Tibial artery (tissue), 4 donors: ENCODE measurements at places on chromosomes 4 and X.

- no peak for DNase-seq
Observed at GRCh38 chr4:147326591-147326990, 154.3 kb upstream of the EDNRA start.

DNA sequence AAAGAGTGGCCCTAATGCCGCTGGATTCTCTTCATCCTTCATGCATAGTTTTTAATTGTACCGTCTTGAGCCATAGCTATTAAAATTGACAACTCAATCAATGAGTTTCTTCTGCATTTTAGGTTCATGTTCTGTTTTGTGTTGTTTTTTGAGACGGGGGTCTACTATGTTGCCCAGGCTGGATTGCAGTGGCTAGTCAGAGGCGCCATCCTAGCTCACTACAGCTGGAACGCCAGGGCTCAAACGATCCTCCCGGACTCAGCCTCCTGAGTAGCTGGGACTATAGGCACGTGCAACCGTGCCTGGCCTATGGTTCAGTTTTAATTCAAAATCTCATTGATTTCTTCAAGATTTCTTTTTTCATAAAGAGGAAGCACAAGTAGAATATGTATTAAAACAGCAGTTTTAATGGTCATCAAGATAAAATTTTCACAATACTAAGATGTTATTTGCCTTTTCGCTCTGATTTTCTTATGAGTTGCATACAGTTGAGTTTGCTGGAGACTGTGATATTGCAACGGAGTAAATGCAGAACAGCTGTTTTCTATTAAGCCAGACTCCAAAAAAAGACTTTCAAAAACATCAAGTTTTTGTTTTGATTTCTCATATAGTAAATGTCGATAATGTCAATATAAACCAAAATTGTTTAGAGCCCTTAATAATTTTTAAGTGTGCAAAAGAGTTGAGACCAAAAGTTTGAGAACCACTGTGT lies 1.1 kb upstream of the STX18 start:
- DNase-seq = no peak

DNA sequence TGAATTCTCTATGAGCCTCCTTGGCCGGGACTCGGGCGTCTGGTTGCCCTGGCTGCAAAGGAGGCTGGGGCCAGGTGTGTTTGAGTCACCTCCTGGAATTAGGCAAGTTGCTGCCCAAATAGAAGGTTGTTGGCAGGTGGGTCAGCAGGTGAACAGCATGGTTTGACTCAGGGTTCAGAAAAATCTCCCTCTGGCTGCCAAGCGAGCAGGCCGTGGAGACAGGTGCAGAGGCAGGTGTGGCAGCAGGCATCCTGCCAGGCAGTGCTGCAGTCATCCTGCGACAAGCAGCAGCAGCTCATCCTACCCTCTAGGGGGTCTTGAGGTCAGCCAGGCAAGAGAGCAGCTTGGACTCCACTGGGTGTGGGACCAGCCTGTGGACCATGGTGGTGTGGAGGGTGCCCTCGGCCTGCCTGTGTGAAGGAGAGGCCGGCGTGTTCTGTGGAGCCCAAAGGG lies 8.2 kb downstream of the MSANTD1 start:
- DNase-seq = peak; percentile 10

DNA sequence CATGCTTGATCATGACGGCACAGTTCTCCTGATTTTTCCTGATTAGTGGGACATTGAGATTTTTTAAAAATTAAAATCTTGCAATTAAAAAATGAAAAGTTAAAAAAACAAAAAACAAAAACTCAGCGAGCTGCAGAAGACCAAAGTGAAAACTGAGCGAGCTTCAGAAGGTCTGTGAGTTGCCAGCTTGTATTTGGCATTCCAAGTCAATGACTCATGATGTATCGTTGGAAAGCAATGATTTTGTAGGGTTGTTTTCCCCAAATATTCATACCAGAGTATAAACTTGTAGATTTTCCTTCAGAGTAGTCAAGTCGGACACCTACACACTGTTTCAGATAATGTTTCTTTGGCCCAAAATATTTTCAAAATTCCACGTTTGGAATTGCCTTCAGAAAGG lies 76.9 kb downstream of the LRRC66 start:
- DNase-seq = no peak

DNA sequence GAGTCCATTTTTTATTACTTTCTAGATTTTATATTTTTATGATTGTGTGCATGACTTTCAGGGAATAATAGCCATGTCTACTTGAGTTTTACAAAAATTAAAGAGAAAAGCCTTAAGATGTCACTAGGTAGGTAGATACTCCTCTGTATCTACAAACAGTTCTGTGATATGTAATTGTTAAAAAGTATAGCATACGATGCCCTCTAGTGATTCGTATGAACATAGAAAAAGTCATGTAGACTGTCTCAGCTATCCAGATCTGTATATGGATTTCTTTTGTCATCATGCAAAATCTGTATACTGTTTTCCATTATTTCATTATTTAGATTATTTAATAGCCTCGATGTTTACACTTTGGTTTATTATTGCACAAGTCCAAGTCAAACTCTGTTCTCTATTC lies 856.6 kb downstream of the CENPC start:
- DNase-seq = no peak
